ENCODE measurements at places on chromosomes 6 and 20.

- no peak for DNase-seq
These were observed 646.5 kb upstream of the NOX3 start for GRCh38 chr6:156102129-156102528.

GRCh38 chr6:151765444-151765886 is 42.0 kb upstream of the ESR1 start:
- DNase-seq: no peak

- DNase-seq: no peak
These were observed 34.3 kb downstream of the SIRPA start for GRCh38 chr20:1929460-1929859.

DNA sequence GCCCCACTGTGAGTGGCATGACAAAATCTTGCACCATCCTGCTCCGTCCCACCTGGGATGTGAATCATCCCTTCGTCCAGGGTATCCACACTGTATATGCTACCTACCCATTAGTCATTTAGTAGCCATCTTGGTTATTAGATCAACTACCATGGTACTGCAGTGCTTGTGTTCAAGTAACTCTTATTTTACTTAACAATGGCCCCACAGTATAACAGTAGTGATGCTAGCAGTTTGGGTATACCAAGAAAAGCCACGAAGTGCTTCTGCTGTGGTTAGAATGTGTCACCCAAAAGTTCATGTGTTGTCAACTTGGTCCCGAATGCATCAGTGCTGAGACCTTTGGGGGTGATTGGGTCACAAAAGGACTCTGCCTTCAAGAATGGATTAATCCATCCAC is 11.7 kb downstream of the OSER1 start:
- no peak for DNase-seq

DNA sequence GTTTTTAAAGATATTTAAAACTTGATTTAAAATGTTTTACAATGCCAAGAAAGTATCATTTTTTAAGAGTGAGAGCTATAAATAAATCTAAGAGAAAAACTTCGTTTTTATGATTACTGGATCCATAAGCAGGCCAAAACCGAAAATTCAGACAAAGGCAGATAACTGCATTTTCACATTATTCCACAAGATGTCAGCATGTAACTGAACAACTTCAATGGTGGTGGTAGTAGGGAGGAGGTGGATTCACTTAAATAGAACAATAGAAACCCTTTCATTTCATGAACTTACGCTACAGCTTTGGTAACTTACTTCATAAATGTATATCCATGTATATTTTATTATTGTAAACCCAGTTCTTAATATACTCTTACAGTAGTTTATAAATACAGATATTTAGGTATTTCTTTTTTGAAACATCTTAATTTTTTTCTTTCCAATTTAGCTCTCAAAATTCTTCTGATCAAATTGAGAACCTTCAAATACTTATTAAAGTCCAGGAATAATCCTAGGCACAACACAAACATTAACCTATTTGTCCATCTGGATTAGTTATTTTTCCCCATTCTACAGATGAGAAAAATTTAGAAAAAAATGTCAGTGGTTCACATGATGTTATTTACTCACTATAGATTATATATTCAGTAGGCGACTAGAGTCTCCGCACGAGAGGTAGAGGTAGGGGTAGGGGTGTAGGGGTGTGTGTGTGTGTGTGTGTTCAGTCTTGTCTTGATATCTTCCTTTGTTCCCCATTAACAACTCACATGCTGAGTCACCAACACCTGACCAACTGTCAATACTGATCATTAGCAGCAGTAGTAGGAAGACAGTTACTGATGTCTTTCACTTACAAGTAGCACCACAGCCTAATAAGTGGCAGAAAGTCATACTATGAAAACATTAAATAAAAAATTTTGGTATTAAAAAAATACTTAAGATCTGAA is 111.5 kb downstream of the ARHGAP18 start:
- peak; percentile 13 for DNase-seq

Data from SIG-M5 (cell line).